ENCODE measurements at places on chromosomes 3 and 15. TPM values are rescaled to one million over a fixed set of nuclear protein-coding genes. Genes with fewer than 3 reads are reported as not detected.
A peak's percentile ranks its signal among the peaks of the same experiment; 100 is the strongest.

The CD80 gene
- 0.46 TPM for total RNA-seq

The CELSR3 gene
- total RNA-seq: 0.22 TPM

The RBPMS2 gene
- total RNA-seq: 242 TPM

The AGBL1 gene
- 0.19 TPM for total RNA-seq

The ACTC1 gene
- 11,631 TPM for total RNA-seq

The GOLGA8J gene
- total RNA-seq: not detected

The TRAK1 gene
- 246 TPM for total RNA-seq

The GPR176 gene
- total RNA-seq: 2.7 TPM

The CD96 gene
- total RNA-seq: 0.57 TPM

The TICRR gene
- 0.03 TPM for total RNA-seq

GRCh38 chr3:144189044-144189443, 217.4 kb downstream of the DIPK2A start:
- DNase-seq: no peak

DNA sequence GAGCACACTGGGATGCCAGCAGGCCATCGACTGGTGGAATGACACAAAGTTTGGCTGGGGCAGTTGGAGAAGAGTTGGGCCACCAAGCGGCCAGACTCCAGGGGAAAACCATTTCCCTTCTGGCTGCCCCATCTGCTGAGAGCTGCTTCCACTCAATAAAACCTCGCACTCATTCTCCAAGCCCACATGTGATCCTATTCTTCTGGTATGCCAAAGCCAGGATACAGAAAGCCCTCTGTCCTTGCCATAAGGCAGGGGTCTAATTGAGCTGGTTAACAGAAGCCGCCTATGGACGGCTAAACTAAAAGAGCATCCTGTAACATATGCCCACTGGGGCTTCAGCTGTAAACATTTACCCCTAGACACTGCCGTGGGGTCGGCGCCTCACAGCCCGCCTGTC, 55.1 kb downstream of the NKIRAS1 start:
- no peak for DNase-seq

GRCh38 chr3:118909763-118910162, 124.9 kb downstream of the IGSF11 start:
- no peak for DNase-seq

- DNase-seq: no peak
These were observed 41.1 kb downstream of the USP3 start for GRCh38 chr15:63545520-63545919.

GRCh38 chr3:148778926-148779325, 48.7 kb upstream of the CPB1 start:
- DNase-seq: no peak

DNA sequence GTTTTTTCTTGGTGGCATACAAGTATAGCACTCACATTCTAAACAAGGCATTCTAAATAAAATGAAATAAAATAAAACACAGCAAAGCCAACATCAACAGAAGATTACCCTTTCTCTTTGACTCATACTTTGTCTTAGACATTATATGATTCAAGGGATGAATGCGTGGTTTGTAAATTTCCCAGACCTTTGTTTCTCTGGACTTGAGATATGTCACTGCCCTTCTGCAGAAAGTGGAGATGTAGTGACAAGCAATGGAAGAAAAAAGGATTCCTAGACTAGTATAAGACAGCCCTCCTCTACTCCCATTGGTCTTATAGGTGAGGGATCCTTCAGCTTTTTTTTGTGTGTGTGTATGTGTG, 22.4 kb downstream of the NANOGP8 start:
- DNase-seq: no peak

DNA sequence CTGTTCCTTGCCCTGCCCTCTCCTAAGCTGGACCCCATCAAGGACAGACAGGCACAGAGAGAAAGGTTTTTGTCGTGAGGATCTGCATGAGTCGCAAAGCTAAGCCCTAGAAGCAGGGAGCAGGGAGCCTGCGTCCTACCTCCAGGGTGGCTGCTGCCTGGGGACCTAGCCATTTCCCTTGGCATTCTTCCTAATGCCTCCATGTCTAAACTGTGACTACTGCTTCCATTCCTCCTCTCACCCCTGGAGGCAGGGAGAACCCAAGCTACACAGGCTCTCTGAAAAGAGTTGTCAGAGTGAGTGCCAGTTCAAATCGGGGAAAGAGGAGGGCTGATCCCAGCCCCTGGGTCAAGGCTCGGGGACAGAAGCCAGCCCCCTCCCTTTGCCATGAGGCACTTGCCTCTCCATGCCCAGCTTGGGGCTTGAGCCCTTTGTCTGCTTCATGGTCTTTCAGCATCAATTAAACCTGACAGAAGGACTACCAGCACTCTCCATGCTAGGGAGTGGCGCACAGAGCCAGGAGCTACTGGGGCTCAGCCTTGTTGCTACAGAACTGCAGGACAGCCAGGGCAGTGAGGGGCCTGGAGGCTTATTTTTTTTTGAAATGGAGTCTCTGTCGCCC, 2.4 kb downstream of the GCHFR start:
- no peak for DNase-seq

DNA sequence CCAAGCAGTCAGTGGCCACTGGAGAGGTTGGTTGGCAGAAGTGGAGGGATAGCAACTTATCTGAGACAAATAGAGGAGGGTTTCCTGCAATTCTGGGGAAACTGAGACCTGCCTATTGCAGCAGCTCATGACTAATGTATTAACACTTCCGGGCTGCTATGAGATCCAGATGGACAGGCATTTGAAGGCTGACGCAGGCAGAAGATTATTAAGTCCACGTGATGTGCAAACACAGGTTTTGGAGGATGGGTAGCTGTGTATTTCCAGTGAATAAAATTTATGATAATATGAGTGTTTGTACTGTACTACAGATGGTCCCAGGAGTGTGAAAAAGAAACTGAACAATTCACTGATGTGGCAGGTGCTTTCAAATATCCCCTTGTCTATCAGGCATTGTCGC, 28.5 kb upstream of the CFAP161 start:
- DNase-seq: no peak

GRCh38 chr3:62332017-62332416, 41.3 kb downstream of the FEZF2 start:
- DNase-seq: no peak

GRCh38 chr15:58437531-58438105, 5.8 kb downstream of the LIPC start:
- DNase-seq: no peak

DNA sequence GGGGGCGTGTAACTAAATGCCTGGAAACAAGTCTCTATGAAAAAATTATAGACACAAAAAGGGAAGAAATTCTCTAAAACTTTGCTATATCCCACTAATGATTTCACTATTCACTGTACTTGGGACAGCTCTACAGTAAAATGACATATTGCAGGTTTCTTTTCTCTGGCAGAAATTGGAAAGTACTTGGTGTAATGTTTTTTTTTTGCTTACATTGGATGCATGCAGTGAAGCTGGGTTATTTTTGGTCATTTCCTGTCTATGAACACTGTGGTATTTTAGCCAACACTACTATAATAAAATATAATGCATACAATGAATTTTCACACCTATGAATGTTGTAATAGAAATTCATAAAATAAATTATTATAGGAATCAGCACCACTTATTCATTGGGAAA, 109.7 kb downstream of the LRRC49 start:
- no peak for DNase-seq

DNA sequence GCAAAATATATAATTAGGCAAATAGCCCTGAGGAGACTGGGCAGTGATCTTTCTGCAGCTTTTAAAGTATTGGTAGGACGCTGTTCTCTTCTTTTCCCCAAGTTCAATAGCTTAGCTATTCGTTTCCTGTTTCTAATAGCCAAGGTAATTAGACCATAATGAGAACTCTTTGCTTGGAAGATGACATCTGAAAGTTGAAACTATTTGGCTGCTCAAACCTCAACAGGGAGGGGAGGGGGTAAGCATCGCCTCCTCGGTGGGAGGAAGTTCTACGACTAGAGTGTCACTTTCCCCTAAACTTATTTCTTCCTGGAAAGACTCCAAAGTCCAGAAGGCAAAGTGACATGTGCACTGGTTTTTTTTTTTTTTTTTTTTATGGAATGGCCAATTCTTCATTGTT, 22.8 kb upstream of the ALDH1A3 start:
- DNase-seq: no peak

DNA sequence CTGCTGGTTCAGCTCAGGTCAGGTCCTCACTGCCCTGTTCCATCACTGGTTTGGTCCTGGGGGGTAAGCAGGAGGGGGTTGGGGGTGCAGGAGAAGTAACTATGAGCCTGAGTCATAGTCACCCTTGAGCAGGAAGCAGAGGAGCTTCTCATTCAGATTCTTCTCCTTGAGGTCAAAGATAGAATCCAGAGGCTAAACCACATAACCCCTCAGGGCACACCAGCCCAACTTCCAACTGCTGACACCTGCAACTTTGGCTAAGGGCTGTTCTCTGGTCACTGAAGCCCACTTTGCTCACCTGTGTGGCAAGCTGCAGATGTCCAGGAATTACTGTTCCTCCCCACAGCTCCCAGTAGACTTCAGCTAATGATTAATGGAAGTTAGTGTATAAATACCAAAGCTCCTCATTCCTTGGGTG, 48.8 kb upstream of the LRRFIP2 start:
- DNase-seq: no peak

DNA sequence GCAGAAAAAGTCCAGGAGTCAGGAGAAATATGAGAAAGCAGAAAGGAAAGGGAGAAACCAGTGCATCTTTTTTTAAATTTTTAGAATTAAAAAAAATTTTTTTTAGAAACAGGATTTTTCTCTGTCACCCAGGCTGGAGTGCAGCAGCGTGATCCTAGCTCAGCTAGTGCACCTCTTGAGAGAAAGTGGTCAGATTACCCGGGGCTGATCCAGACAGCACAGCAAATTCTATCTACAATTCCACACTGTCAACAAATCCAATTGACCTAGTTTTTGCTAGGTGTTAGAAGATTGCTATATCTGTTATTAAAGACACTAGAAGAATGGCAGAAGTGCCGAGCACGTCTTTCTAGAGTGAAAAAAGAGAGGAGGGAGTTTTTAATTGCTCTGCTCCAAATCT, 117.3 kb downstream of the RFTN1 start:
- no peak for DNase-seq

GRCh38 chr3:157447026-157447694, 10.5 kb downstream of the PTX3 start:
- no peak for DNase-seq

- no peak for DNase-seq
These were observed 2.3 kb upstream of the SOX14 start for GRCh38 chr3:137761563-137762503.

GRCh38 chr15:99976811-99977271, 243.6 kb upstream of the LYSMD4 start:
- DNase-seq: no peak

- DNase-seq: no peak
These were observed 22.2 kb downstream of the UACA start for GRCh38 chr15:70741107-70741531.

- no peak for DNase-seq
These were observed 989.9 kb downstream of the ROBO2 start for GRCh38 chr3:78029775-78030174.

- no peak for DNase-seq
These were observed 142.6 kb downstream of the SATB1 start for GRCh38 chr3:18282507-18282906.

DNA sequence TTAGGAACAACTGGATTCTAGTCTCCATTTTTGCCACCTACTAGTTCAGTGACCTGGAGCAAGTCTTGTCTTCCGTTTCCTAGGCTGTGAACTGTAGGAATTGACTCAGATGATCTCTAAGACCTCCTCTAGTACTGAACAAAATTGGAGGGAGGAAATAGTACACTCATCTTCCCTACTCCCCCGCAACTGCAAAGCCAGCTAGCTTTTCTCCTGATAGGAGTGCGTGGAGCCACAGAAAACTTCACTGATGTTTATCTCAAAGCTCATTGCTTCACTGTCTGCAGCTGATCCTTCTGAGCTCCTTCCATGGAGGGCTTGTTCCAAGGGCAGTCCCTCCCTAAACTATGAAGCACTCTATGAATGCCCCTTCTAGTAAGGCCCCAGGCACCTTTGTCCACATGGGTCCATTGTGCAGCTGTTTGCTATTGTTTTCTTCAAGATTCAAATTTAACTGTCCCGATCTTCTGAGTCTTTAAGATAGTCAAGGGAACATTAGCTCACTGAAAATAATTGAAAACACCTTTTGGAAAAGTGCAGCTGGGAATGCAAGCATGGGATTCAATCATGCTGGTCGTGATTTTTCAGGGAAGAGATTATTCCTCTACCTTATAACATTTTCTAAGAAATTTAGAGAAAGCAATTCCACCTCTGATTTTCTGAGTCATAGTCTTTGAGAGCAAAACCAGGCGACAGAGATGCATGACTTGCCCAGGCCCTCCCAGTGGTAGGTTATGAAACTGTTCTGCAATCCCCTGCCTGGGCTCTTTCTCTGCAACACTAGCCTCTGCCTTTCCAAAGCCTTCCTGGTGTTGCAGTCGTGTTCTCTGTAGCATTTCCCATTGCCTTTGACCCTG, 24.3 kb downstream of the FILIP1L start:
- DNase-seq: no peak

DNA sequence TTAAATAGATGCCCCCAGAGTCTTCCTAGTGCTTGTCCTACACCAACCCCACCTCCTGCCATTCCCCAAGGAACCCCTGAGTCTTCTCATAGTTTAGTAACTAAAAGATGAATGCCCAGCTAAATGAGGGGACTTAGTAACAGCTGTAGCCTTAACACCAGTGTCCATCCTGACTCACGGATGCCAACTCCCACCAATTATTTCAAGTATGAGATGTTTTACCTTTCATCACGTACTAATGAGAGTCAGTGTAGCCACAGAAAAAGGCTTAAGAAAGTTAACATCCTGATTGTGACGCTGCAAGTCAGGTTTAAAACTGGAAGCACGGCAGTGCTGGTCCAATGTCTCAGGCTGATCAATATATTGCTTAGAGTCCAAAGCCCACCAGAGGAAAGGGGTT, 109.9 kb downstream of the FMN1 start:
- no peak for DNase-seq

GRCh38 chr3:56251343-56251945, 216.8 kb downstream of the ERC2 start:
- DNase-seq: no peak

DNA sequence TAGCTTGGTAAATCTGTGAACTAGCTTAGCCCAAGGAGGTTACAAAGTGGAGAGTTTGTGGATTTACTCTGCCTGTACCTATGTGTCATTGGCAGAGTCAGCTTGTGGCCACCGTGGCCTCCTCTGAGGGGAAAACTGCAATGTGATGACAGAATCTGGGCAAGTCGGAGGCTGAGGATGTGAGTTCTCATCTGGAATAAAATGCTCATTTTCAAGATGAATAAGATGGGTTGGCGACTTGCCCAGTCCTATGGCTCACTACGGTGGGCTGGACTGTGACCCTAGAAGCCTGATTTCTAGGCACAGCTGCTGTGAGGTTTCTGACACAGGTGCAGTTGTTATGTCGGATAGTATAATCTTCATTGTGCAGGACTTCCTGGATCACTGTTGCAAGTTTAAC, 83.7 kb downstream of the ETV5 start:
- no peak for DNase-seq

- no peak for DNase-seq
These were observed 162.0 kb downstream of the IMPG2 start for GRCh38 chr3:101158374-101158773.

- DNase-seq: peak; percentile 64
These were observed 25.2 kb downstream of the NR2F2 start for GRCh38 chr15:96355568-96356187.

- DNase-seq: no peak
These were observed 32.4 kb upstream of the VPS33B start for GRCh38 chr15:91054816-91055215.
